ENCODE measurements at places on chromosomes 7 and 10.

DNA sequence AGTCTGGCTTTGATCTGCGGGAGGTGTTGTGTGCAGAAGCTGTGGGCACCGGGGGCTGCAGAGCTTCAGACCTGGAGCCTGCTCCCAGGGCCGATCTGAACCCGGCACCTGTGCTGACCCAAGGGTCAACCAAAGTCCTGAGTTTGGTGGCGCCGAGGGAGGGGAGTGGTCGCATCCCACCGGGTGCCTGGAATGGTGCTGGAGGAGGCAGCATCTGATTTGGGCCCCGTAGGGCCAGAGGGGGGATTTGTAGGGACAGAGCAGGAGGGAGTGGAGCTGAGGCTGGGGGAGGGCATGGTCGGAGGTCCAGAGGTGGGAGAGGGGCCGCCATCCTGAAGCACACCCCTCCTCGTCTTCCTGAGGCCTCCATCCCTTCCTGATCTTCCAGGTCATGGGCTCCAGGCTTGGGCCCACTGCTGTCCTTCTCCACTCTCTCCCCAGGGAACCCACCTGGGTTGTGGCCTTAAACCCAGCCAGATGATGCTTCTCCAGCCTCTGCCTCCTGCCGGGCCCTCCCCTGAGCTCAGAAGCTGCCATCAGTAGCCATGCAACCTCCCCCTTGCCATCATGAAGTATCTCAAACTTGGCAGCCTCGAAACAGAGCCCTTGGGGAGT, 112.9 kb downstream of the LHPP start:
- DNase-seq = no peak

DNA sequence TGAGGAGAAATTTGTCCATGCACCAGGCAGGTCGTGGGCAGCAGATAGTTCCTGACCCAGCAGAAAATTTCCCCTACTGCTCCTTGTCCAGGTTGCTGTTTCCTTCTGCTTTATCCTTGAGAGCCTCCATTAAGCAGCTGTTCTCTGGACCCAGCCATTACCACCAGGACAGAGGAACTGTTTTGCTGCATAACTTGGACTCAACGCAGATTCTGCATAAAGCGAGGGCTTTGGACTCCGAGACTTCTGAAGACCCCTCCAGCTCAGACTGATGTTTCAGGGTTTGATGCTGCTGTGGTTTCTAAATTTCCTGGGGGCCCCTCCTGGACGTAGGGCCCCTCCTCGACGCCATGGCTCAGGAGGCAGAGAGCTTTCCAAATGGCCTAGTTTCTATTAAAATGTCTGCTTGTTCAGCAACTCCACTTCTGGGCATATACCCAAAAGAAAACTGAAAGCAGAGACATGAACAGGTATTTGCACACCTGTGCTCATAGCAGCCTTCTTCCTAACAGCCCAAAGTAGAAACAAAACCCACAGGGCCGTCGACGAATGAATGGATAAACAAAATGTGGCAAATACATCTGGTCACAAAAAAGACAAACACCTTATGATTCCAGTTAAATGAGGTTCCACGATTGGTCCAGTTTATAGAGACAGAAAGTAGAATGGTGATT, 28.3 kb upstream of the LMTK2 start:
- DNase-seq = no peak

- no peak for DNase-seq
Observed at GRCh38 chr10:132627666-132628531, 90.3 kb downstream of the INPP5A start.

- no peak for DNase-seq
Observed at GRCh38 chr7:51161937-51162336, 154.7 kb downstream of the COBL start.

GRCh38 chr10:34737772-34738169, 77.3 kb downstream of the PARD3 start:
- DNase-seq = no peak

DNA sequence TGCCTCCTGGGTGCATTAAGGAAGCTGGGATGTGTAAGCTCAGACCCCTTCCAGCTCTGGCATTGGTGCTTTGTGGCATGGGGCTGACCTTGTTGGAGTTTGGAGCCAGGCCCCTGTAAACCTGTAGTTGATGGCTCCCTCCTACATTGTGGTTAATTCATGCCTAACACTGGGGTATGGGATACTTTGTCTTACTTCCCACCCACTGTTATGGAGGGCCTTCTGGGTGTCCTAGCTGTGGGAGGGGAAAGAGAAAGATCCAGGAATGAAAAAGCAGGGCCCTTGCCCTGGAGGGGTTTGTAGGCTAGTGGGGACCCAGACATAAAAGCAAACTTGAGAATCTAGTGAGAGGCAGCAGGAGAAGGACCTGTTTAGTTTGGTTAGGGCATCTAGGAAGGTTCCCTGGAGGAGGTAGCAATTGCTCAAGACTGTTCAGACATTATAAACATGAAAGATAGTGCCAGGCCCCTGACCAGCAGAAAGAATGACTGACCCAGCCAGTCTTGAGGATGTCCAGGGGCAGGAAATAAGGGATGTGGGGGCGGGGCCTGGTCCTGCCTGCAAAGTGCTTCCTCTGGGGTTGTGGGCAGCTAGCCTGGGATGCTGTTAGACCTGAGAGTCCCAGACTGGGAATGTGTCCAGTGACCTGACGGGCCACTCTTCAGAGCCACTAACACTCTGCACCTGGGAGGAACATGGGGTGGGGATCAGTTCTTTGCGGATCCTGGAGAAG, 6.6 kb downstream of the ADAMTS14 start:
- no peak for DNase-seq
